ENCODE measurements at places on chromosomes 1 and 21.

DNA sequence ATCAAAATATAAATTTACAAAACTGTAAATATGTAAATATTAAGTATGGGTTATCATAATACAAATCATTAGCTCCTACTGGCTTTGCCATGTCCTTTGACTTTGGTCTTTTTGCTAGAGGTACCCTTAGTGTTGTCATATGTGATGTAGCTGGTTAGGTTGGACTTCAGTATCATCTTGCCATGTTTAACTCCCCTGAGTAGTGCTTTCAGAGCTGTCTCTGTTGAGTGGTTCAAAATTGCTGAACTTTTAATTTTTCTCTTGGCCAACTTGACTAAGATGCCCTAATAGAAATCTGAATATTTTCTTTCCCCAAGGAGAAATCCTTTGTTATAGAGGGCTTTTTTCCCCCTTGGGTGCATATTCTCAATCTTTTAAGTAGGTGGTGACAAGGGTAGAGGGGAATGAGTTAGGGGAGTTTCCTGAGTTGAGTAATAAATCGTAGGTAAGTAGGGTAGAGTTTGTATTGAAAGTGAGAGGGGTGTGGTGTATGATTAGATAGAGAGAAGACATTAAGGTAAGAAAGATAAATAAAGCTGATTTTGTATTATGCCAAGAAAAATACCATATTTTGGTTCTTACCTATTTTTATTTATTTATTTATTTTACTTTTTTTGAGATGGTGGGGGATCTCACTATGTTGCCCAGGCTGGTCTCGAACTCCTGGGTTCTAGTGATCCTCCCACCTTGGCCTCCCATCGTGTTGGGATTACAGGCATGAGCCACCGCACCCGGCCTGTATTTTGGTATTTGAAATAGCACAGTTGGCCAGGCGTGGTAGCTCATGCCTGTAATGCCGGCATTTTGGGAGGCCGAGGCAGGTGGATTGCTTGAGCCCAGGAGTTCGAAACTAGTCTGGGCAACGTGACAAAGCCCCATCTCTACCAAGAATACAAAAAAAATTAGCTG lies 21.8 kb downstream of the RPRD2 start:
- H3K27ac ChIP-seq: peak overlapping the region; percentile 69
- H3K4me1 ChIP-seq: peaks cover 61% of the 10 kb centered on the region
- DNase-seq: no peak
- peak overlapping the region; percentile 56 for H3K4me3 ChIP-seq

DNA sequence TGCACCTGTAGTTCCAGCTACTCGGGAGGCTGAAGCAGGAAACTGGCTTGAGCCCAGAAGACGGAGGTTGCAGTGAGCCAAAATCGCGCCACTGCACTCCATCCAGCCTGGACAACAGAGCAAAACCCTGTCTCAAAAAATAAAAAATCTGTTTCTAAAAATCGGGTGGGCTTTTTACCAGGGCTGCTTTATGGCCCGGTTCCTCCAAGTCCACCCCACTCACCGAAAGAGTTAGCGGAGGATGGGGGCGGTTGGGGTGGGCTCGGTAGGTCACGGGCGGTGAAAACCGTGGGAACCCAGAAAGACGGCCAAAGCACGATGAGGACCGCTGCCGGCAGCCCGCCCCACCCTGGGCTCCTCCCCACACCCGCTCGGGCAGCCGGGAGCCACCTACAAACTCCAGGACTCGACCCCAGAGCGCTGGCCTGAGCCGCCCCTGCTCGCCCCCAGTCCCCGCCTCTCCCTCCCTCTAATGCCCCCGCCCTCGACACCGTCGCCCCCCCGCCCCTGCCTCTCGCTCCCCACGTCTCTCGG lies 846 bp upstream of the PER3 start:
- H3K4me1 ChIP-seq: peaks cover 12% of the 10 kb centered on the region
- DNase-seq: peak; percentile 44
- no peaks in the 10 kb centered on the region for H3K27me3 ChIP-seq

- peaks cover 49% of the 10 kb centered on the region for H3K36me3 ChIP-seq
- peak overlapping the region; percentile 87 for H3K27ac ChIP-seq
- no peak for DNase-seq
- no peaks in the 10 kb centered on the region for H3K27me3 ChIP-seq
- peak overlapping the region; percentile 68 for H3K4me3 ChIP-seq
These were observed 2.1 kb downstream of the CD55 start for GRCh38 chr1:207323425-207324225.

DNA sequence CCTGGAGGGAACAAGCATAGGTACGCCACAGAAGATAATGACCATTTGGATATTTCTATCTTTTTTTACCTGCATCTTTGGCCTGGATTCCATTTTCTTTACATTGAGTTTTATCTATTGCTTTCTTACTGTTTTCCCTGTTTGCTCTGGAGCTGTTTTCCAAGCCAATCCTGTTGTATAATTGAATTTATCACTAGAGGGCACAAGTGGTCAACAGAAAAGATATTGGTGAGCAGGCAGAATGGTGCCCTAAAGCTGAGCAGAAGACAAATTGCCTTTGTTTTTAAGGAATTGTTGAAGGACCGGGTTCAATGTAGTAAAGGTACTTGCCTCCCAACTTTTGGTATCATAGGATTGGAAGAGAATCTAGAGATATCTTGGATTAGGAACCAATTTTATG lies 152.8 kb downstream of the PPP1R12B start:
- no peak overlapping the region for H3K4me3 ChIP-seq
- no peak overlapping the region for H3K27ac ChIP-seq
- no peaks in the 10 kb centered on the region for H3K27me3 ChIP-seq
- DNase-seq: no peak
- no peaks in the 10 kb centered on the region for H3K4me1 ChIP-seq
